ENCODE measurements at places on chromosomes 7 and 10.

- no peak for DNase-seq
Observed at GRCh38 chr7:98303906-98304305, 22.4 kb downstream of the BRI3 start.

GRCh38 chr7:29354340-29354739, 159.8 kb downstream of the CHN2 start:
- no peak for DNase-seq

DNA sequence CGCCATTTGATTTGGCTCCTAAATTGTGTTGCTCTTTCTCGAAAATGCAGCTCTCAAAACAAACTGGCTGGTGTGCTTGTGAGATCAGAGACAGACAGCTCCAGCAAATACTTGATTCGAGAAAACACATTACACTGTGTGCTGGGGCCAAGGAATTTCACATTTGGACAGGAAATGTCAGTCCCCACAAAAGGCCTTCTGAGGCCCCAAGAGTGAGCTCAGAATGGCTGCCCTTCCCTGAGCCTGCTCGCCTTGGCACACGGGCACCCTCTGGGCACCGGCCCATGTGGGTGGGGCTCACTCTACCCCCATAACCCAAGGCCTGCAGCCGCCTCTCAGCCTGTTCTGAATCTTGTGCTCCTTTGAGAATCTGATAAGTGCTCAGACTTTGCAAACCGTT, 13.9 kb upstream of the HSPA12A start:
- DNase-seq = no peak

DNA sequence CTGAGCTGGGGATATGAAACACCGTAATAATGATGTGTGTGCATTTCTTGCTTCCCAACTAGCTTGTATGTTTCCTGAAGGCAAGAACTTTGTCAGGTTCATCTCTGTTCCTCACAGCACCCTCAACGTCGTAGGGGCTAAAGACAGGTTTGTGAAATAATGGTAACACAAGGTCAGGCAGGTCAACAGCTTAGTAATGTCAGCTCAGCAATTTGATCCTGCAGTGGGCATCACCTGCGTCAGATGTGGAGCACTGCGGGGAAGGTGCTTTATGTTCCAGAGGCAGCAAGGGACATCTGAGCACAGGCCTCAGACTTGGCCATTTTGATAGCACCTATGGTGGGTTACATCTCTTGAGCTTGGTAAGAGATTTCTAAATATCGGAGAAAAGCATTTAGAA, 51.8 kb upstream of the BTBD16 start:
- DNase-seq = no peak

DNA sequence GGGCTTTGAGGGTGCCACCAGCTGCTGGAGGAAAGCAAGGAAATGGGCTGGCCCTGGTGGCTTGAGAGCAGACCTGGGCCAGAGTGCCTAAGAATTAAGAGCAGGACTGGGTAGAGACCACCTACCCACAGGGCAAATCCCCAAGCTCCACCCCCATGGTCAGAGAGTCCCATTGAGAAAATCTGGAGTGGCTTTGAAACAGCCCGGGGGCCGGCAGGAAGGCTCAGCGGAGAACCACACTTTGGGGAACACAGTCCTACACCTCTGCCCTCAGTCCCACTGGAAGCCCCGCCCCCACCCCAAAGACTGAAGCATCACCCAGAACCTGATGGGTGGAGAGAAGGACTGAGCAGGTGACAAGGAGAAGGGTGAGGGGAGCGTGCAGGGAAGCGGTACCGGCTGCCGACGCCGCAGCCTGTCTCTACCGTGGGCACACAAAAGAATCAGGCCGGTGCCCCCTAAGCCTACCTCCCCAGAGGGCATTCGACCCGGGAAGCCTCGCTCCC, 3.6 kb downstream of the SMARCD3 start:
- no peak for DNase-seq

DNA sequence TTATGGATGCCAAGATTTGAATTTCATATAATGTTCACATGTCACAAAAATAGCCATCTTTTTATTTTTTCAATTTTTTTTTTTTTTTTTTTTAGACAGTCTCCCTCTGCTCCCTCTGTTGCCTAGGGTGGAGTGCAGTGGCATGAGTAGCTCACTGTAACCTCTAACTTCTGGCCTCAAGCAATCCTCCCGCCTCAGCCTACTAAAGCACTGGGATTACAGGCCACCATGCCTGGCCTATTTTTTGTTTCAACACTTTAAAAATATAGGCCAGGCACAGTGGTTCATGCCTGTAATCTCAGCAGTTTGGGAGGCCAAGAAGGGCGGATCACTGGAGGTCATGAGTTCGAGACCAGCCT, 246.3 kb downstream of the SKIDA1 start:
- no peak for DNase-seq

- no peak for DNase-seq
Observed at GRCh38 chr10:4279655-4280054, 494.6 kb upstream of the KLF6 start.

GRCh38 chr10:133134411-133135115, 25.5 kb upstream of the KNDC1 start:
- DNase-seq = no peak

DNA sequence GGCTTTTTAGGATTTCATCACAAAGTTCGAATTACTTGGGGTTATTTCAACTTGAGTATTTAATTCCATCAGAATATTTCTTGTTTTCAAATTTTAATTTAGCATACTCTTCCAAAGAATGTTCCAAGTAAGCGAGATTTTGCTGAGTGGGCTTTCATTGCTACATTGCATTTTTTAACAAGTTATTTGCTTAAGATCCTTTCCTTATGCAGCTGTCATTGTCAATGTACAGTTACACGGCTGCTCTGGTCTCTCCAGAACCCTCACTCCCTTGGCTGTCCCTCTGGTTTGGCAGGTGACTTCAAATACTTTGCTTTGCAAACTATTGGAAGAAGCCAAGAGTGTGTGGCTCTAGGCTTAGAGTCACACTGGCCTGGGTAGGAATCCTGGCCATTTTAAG, 80.0 kb downstream of the CFAP58 start:
- DNase-seq = no peak
